ENCODE measurements at places on chromosomes 1 and 21.
A peak's percentile ranks its signal among the peaks of the same experiment; 100 is the strongest.

GRCh38 chr1:159581422-159581821, 6.2 kb upstream of the APCS start:
- DNase-seq, result no peak

GRCh38 chr1:228725178-228725577, 10.1 kb upstream of the RHOU start:
- DNase-seq, result no peak

GRCh38 chr1:63442141-63442475, 74.7 kb downstream of the ALG6 start:
- DNase-seq, result peak; percentile 47

GRCh38 chr1:8122477-8123407, 96.6 kb upstream of the ERRFI1 start:
- no peak for DNase-seq

- DNase-seq, result no peak
These were observed 51.1 kb upstream of the CTTNBP2NL start for GRCh38 chr1:112344754-112345423.

- peak; percentile 36 for DNase-seq
These were observed 9.1 kb downstream of the MRAP start for GRCh38 chr21:32307706-32308105.

DNA sequence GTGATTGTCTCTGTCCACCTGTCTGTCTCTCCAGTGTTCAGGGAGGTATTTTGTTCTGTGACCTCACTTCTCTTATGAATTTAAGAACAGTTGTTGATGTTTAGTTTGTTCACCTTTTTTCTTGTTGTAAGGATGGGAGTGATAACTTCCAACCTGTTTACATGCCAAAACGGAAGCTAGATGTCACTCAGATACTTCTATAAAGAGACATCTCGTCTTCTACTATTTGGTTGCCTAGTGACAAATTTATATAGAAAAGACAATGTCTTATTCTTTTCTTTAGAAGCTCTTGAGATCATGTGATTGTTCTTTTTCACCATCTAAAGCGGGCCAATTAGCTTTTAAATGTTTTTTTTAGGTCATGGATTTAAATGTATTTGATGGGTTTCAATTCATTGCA, 33.8 kb downstream of the PRSS38 start:
- DNase-seq, result no peak

GRCh38 chr1:155474146-155474545, 88.5 kb downstream of the ASH1L start:
- DNase-seq, result no peak

DNA sequence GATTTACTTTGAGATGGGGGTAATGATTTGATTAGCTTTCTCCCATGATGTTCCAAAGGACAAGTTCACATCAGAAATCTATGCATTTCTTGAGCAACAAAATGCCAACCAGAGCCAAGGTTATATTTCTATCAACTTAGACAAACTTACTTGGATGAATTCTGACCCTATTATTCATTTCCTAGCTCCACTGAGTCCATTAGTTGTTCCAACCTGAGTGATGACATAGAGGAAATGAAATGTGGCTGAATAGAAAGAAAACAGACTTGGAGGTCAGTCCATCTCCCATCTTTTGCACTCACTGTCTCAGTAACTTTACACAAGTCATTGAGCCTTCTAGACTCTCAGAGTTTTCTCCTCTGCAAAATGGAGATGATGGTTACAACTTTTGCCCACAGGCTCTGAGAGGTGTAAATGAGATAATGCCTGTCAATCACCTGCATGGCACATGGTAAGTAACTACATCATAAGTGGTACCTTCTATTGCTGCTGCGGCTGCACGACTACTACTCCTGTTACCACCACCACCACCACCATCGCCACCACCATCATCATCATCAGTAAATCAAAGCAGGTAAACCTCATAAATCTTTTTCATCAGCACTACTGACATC, 98.2 kb downstream of the PTPN14 start:
- peak; percentile 85 for DNase-seq

DNA sequence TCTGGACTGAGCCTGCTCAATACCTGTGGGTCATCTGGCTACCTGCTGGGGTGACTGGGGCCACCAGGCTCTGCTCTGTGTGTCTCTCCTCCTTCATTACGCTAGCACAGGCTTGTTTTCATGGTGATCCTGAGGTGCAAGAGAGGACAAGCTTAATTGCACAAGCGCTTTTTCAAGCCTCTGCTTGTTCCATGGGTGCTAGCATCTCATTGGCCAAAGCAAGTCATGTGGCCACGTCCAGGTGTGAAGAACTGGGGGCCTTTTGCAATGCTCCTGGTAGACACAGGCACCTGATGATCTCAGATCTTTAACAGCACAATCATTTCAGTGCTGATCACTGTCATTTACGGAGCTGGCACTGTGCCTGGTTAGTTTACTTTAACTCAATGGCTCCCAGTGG, 114.6 kb downstream of the KAZN start:
- DNase-seq, result no peak

All from fibroblast of skin of right biceps (primary cell).